ENCODE measurements at places on chromosomes 3 and 15. TPM values are rescaled to one million over a fixed set of nuclear protein-coding genes. Genes with fewer than 3 reads are reported as not detected.

C3orf22 gene
- not detected for total RNA-seq

PAQR5 gene
- total RNA-seq, result 9.8 TPM

RPL14 gene
- 493 TPM for total RNA-seq

PDCD10 gene
- 46.6 TPM for total RNA-seq

CHRFAM7A gene
- total RNA-seq, result 0.26 TPM

ATP13A4 gene
- total RNA-seq, result under 0.01 TPM

UBA7 gene
- total RNA-seq, result 50.1 TPM

CPA3 gene
- not detected for total RNA-seq

PLCB2 gene
- under 0.01 TPM for total RNA-seq

SLC9C1 gene
- not detected for total RNA-seq

EBLN2 gene
- total RNA-seq, result 3.0 TPM

DCUN1D1 gene
- total RNA-seq, result 26.6 TPM
